Mammary epithelial cell (primary cell): ENCODE measurements at places on chromosomes 3 and 15.

DNA sequence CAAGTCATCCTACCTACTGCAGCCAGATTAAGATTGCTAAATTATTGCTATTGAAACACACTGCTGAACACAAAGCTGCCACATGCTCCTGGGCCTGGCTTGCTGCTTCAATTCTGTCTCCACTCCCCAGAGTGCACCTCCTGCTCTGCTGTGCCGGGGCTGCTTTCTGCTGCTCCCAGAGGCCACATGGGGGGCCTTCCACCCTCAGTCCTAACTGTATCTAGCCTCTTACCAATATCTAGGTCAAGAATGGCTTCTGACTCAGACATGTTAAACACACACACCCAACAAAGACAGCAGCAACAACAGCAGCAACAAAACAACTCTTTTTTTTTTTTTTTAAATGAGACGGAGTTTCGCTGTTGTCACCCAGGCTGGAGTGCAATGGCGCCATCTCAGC is 33.0 kb downstream of the MYZAP start:
- no peak for DNase-seq

DNA sequence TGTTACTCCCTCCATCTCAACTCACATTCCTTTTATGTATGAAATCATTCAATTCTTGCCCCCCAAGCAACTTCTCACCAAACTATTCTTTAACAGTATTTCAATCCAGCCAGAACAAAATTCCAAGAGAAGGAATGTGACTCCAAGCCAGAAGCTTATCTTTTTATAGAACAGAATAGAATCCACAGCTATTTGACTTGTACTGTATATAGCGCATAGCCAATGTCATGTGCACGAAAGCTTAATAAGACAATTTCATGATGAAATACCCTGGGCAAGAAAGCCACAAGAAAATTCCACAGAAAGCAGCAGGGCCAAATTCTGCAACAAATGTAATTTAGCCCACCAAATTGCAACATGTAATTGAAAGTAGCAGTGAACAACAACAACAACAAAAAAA is 127.6 kb upstream of the UBE2E2 start:
- no peak for DNase-seq

DNA sequence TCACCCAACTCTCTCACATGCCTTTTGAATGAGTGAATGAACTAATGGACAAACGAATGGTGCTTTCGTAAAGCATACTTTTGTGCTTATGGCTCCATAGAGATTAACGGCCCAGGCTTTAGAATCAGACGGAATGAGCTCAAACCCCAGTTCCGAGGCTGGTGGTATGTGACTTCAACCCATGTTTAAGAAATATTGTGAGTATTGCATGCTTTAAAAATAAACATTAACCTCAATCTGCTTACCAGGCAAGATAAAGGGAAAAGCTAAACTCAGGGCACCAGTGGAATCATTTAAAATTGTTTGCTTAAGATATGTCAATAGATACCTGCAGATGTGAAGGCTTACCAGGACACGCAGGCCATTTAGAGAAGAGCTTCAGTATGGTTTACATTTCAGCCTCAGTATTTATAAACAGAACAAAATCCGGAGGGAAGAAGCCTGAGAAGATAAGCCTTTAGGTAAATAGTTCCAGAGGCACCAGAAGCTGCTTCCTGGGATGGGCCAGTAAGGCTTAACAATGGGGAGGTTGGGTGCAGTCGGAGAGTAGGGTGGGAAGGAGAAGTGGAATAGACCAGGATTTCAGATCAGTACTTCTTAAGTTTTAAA is 186.4 kb downstream of the ADAMTS9 start:
- DNase-seq, result no peak

DNA sequence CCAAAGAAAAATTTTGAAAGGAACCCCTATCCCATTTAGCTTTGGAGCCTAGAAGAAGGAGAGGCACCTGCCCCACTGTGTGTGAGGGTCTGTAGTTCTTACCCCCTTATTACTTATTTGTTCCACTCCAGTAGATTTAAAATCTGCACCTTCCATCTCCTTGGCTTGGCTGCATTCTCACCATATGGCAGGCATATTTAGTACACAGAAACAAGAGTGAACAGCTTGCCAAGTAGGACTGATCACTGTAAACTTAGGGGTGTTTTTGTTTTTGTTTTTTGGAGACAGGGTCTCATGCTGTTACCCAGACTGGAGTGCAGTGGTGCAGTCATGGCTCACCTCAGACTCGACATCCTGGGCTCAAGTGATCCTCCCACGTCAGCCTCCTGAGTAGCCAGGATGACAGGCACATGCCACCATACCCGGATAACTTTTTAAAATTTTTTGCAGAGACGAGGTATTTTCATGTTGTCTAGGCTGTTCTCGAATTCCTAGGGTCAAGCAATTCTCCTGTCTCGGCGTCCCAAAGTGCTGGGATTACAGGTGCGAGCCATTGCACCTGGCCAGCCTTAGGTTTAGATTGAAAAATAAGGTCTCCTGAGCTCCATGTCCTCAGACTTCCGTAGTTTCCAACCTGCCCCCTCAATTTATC is 14.1 kb upstream of the ANXA2 start:
- no peak for DNase-seq

- DNase-seq, result peak; percentile 85
Measured at GRCh38 chr15:88658972-88659931, 20.4 kb downstream of the ISG20 start.

- no peak for DNase-seq
Measured at GRCh38 chr15:25587616-25588340, 149.0 kb upstream of the UBE3A start.

DNA sequence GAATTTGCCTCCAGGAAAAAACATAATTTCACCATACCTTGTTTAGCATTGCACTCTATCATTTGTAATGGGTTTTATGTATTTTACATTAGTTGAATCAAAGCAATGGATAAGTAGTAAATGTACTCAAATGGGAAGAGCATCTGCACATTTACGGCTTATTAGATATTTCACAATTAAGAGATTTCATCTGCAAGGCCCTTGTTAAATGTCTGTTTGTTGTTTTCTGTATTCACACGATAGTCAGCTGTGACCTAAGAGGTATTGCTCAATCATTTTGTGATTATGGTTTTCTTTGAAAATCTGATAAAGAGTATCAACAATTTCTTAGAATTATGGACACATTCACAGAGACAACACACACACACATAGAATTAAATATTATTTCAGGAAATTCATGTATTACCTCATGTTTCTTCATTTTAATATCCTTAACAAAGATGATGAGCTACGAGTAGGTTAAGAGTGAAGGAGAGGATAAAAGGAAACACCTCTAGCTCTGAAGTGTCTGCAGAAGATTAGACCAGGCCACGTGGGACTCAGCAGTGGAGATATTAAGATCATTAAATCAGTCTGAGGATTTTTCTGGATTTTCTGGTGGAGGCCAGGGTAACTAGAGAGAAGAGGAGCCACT is 121.9 kb upstream of the POU1F1 start:
- DNase-seq, result no peak

- DNase-seq, result peak; percentile 18
Measured at GRCh38 chr3:111369958-111370357, 172.0 kb upstream of the CD96 start.

DNA sequence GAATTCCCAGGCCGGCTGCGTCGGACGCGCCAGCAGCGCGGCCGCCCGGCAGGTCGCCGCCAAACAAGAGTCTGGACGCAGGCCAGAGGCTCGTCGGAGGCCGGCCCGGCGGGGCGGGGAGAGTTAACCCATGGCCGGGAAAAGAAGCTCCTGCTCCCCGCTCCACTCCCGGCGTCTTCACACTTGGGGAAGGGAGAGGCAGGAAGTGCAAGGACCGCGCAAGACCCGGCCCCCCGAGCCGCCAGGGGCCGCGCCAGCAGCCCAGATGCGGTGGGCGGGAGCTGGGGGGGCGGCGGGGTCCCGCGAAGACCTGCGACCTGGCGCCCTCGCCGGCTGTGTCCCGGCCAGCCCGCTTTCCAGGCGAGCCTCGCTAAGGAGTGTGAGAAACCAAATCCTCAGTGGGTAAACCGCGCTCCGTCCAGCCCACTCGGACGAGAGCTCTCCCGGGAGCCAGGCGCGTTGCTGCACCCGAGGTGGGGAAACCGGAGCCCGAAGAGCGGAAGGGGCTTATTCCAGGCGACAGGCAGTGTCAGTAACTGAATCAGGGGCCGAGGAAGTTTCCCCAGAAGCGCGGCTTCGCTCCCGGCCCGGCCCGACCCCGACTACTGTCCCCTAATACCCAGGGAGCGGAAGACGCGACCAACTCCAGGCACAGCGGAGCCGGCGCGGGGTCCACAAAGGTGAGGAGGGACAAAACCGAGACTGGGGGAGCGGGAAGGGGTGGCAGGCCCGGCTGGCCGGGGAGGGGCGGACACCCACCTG is 721 bp downstream of the ADAMTS7 start:
- DNase-seq, result peak; percentile 32

DNA sequence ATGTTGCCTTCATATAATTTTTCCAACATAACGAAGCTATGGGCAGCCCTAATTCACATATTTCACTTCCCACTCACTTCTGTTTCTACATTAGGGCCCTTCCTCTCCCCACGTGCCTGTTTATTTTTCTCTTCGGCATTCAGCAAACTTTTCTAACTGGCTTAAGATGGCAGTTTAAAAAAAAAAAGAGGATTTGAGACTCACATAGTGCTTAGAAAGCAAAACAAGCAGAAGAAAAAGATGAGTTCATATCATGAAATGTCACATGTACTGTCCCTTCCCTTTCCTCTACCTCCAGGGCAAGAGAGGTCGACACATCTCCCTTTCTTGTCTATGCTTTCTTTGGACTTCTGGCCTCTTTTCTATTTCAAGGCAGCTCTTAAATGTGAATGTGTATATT is 30.6 kb downstream of the SLC49A4 start:
- no peak for DNase-seq

- DNase-seq, result no peak
Measured at GRCh38 chr15:28920781-28921331, 35.1 kb downstream of the APBA2 start.

DNA sequence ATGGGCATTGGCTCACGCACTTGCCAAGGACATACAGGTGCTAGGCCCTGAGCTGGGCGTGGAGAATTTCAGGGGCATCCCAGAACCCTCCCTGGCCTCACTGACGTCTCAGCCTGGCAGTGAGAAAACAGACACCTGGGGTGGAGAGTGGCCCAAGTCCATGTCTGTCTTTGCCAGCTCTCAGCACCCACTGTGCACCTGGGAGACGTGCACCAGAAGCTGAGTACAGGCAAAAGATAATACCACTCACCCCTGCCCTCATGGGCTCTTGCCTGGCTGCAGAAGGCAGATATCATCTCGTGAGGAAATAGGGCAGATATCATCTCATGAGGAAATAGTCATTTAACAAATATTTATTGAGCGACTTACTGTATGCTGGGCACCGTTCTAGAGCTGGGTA is 8.0 kb downstream of the LOXL1 start:
- no peak for DNase-seq

GRCh38 chr15:47872208-47872607 is 154.9 kb downstream of the SEMA6D start:
- no peak for DNase-seq

DNA sequence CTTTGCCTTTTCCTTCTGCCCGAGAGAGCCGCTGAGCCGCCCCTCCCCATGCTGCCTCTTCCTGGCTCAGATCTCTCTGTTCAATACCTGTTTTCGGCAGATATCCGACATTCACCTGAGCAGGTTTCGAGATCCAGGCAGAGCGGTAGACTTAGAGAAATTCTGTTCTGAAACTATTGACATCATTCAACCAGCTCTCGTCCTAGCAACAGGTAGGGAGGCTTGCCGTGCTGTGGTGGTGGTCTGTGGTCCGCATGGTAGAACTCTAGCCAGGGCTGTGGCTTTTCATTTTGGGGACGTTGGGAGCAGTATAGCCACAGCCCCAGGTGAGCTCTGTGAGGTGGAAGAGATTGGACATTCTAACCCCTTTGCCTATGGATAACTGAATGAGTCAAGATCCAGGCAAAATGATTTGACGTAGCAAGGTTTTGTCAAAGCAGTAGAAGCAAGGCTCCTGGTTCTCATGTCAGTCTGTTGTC is 810 bp downstream of the TMEM62 start:
- peak; percentile 31 for DNase-seq

- DNase-seq, result no peak
Measured at GRCh38 chr3:86987421-86987715, 3.6 kb downstream of the VGLL3 start.

DNA sequence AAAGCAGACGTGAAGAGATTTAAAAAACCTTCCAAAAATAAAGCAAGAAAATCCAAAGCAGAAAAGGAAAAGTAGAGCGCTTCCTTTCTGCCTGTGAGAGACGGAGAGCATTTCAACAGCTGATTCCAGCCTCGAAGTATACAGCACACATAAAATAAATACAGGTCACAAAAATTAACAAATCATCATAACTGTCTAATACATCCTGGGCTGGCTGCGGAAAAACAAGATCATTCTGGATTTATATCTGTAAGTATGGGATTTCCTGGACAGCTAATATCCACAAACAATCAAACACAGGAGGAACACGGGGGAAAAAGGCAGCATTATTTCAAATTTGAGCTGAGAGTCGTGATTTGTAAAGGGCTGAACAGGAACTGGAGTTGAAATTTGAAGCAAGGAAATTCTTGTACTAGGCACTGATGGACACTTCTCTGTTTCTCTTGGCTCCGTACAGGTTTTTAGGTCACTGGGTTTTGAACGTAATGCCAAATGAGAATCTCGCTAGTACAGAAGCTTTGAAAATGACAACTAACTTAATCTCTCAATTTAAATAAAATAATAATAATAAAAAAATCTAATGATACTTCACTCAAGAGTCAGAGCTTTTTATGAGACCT is 577.7 kb downstream of the FOXP1 start:
- no peak for DNase-seq

DNA sequence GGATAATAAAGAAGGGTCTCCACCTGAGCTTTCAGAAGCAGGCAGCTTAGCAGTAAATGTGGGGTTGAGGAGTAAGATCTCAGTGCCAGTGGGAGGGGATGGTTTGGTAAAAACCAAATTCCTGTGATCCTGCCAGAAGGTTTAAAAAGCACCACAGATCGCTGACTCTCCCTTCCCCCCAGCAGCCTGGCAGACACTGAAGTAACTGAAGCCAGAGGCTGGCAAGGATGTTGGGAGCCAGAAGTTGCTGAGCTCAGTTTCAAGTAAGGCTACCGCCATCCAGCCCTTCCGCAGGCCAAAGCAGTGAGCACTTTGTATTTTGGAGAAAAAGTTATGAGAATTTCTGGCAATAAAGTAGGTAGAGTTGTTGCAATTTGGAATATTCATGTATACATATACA is 246.4 kb downstream of the ZNF621 start:
- DNase-seq, result no peak

DNA sequence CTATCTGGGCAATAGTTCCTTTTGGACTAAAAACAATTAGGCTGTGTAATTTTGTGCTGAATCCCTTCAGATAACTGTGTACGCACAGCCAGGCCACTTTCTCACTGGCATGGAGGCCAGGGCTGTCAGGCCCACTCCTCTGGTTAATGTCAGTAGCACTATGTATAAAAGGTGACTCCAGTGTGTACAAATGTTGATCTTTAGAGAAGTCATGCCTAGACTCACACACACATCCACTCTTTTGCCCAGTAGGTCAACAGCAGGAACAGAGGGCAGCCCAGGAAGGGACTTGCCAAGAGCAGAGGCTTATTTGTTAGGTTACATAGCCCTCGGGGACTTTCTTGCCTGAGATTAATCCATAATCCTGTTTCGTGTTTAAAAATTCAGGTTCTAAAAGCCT is 416.6 kb upstream of the WNT5A start:
- DNase-seq, result no peak
